Activated B cell treated with CpG ODN at 0.5 μM for 24 hours (primary cell): ENCODE measurements at places on chromosomes 4 and X. TPM values are rescaled to one million over a fixed set of nuclear protein-coding genes. Genes with fewer than 3 reads are reported as not detected.
A peak's percentile ranks its signal among the peaks of the same experiment; 100 is the strongest.

- peaks cover 26% of the 10 kb centered on the region for H3K4me1 ChIP-seq
- DNase-seq: no peak
- peaks cover 95% of the 10 kb centered on the region for H3K36me3 ChIP-seq
- no peak overlapping the region for H3K27ac ChIP-seq
- H3K4me3 ChIP-seq: no peak overlapping the region
- no peaks in the 10 kb centered on the region for H3K27me3 ChIP-seq
Measured at GRCh38 chr4:102610007-102610406, 108.8 kb downstream of the NFKB1 start.

- H3K27ac ChIP-seq: no peak overlapping the region
- DNase-seq: no peak
- H3K4me3 ChIP-seq: no peak overlapping the region
- no peaks in the 10 kb centered on the region for H3K27me3 ChIP-seq
Measured at GRCh38 chr4:146333187-146333894, 119.0 kb downstream of the REELD1 start.

DNA sequence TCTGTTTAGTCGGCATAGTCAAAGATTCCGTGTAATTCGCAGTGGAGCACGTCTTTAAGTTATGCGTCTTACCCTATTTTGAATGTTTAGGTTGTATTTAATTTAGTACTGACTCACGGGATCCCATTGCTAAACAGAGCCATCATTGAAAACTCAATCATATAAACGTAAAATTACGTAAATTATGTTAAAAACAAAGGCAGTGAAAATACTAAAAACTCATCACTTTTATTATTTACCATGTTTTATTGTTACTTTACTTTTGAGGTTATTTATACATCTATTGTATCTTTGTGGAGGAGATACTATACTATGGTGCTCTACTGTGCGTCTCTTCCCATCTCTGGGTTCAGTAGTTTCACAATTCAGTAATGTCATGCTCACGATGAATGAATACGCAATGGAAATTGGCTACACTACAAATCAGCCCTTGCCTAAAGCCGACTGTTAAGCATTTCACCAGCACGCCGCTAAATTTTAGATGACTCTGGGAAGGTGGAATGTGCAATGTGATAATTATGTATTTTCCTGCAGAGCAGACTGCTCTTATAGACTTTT lies 944 bp downstream of the FUNDC2 start:
- H3K27ac ChIP-seq: peak overlapping the region; percentile 93
- H3K4me3 ChIP-seq: peak overlapping the region; percentile 87
- H3K4me1 ChIP-seq: peaks cover 21% of the 10 kb centered on the region
- no peak for DNase-seq
- no peaks in the 10 kb centered on the region for H3K27me3 ChIP-seq

GRCh38 chr4:38523524-38524448 lies 140.2 kb upstream of the KLF3 start:
- peak overlapping the region; percentile 47 for H3K4me3 ChIP-seq
- H3K4me1 ChIP-seq: peaks cover 8% of the 10 kb centered on the region
- peaks cover 2% of the 10 kb centered on the region for H3K27me3 ChIP-seq
- no peak for DNase-seq
- H3K27ac ChIP-seq: no peak overlapping the region

GRCh38 chr4:26726655-26727387 lies 133.8 kb upstream of the STIM2 start:
- H3K36me3 ChIP-seq: peaks cover 7% of the 10 kb centered on the region
- DNase-seq: no peak
- H3K27me3 ChIP-seq: no peaks in the 10 kb centered on the region
- H3K27ac ChIP-seq: no peak overlapping the region
- no peak overlapping the region for H3K4me3 ChIP-seq

Gene USP11
- total RNA-seq: 84.3 and 89.2 TPM in 2 replicates

GRCh38 chr4:153517159-153517558 lies 51.0 kb downstream of the TMEM131L start:
- DNase-seq: no peak
- no peaks in the 10 kb centered on the region for H3K27me3 ChIP-seq

- no peak overlapping the region for H3K27ac ChIP-seq
- no peaks in the 10 kb centered on the region for H3K36me3 ChIP-seq
- H3K27me3 ChIP-seq: no peaks in the 10 kb centered on the region
- DNase-seq: no peak
- H3K4me1 ChIP-seq: no peaks in the 10 kb centered on the region
- no peak overlapping the region for H3K4me3 ChIP-seq
Measured at GRCh38 chrX:107764845-107765608, 10.6 kb downstream of the TSC22D3 start.

Gene GYPE
- 3.7 and 4.0 TPM in 2 replicates for total RNA-seq

Gene PAQR3
- 10.2 and 10.3 TPM in 2 replicates for total RNA-seq

DNA sequence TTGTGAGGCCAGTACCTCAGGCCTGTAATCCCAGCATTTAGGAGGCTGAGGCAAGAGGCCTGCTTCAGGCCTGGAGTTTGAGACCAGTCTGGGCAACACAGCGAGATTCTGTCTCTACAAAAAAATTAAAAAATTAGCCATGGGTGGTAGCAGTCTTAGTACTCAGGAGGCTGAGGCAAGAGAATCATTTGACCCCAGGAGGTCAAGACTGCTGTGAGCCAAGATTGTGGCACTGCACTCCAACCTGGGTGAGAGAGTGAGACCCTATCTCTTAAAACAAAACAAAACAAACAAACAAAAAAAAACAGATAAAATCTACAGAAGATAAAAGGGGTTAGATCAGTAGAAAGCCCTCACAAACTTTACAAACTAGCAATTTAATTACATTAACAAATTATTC lies 80.7 kb downstream of the MAB21L2 start:
- H3K27ac ChIP-seq: no peak overlapping the region
- no peak for DNase-seq
- H3K36me3 ChIP-seq: peaks cover 25% of the 10 kb centered on the region
- no peaks in the 10 kb centered on the region for H3K4me1 ChIP-seq
- H3K27me3 ChIP-seq: no peaks in the 10 kb centered on the region

DNA sequence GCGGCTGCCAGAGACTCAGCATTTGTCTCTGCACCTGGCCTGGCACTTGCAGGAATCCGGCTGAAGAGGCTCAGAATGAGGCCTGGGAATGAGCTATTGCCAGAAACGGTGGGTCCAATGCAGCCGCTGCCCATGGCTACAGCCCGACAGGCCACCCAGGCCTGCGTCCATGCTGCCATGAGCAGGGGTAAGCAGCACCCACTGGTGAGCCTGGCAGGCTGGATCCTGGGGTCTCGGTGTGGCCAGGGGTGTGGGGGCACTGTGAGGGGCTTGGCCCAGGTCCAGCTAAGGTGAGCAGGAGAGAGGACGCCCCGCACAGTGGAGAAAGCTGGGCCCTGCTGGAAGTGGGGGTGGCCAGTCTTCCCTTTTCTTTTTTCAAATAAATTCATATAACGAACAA lies 60.3 kb upstream of the MXD4 start:
- H3K4me1 ChIP-seq: no peaks in the 10 kb centered on the region
- H3K4me3 ChIP-seq: no peak overlapping the region
- H3K27me3 ChIP-seq: peaks cover 4% of the 10 kb centered on the region
- no peak for DNase-seq
- H3K36me3 ChIP-seq: no peaks in the 10 kb centered on the region
- no peak overlapping the region for H3K27ac ChIP-seq

- H3K4me3 ChIP-seq: no peak overlapping the region
- H3K27ac ChIP-seq: no peak overlapping the region
- H3K27me3 ChIP-seq: no peaks in the 10 kb centered on the region
- H3K4me1 ChIP-seq: no peaks in the 10 kb centered on the region
Measured at GRCh38 chrX:13607996-13608365, 38.6 kb downstream of the EGFL6 start.

- no peak overlapping the region for H3K27ac ChIP-seq
- no peaks in the 10 kb centered on the region for H3K36me3 ChIP-seq
- H3K4me1 ChIP-seq: no peaks in the 10 kb centered on the region
- H3K27me3 ChIP-seq: no peaks in the 10 kb centered on the region
Measured at GRCh38 chr4:28269426-28269825, 1408.8 kb downstream of the STIM2 start.

GRCh38 chr4:53907772-53908171 lies 156.6 kb downstream of the CHIC2 start:
- H3K27me3 ChIP-seq: peaks cover 35% of the 10 kb centered on the region
- peaks cover 13% of the 10 kb centered on the region for H3K4me1 ChIP-seq
- no peak overlapping the region for H3K4me3 ChIP-seq
- no peak overlapping the region for H3K27ac ChIP-seq
- DNase-seq: no peak

- H3K27me3 ChIP-seq: no peaks in the 10 kb centered on the region
- H3K4me1 ChIP-seq: peaks cover 5% of the 10 kb centered on the region
- no peak overlapping the region for H3K27ac ChIP-seq
- no peaks in the 10 kb centered on the region for H3K36me3 ChIP-seq
Measured at GRCh38 chr4:56289934-56290333, 97.4 kb downstream of the AASDH start.
